ENCODE measurements at places on chromosomes 7 and 10.

DNA sequence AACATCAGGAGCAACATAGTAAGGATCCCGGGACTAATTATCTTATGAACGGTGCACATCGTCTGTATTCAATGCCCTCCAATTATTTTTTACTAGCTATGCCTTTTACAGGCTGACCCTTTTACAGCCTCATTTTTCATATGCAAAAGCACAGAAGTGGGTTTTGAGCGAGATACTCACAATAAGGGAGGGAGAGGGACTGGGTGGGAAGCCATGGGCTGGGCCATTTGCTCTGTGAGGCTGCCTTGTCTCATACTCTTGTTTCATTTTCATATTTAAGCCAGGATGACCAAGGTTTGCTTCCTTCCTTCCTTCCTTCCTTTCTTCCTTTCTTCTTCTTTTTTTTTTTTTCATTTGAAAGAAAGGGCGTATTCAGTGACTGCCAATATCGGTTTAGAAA, 259.3 kb downstream of the TRIL start:
- DNase-seq: no peak

DNA sequence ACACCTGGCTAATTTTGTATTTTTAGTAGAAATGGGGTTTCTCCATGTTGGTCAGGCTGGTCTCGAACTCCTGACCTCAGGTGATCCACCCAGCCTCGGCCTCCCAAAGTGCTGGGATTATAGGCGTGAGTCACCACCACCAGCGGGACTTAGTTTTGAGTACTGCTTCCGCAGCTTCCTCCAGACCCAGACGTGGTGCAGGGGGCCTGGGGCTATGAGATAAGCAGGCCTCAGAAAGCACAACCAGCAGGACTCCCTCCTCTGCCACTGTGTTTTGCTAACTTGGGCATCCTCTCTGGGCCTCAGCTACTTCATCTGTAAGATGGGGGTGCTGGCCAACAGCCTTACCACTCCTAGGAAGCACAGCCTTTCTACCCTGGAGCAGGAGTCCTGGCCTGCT, 37.8 kb downstream of the GOLGA7B start:
- no peak for DNase-seq

- no peak for DNase-seq
Observed at GRCh38 chr7:148993193-148993592, 35.1 kb downstream of the PDIA4 start.

DNA sequence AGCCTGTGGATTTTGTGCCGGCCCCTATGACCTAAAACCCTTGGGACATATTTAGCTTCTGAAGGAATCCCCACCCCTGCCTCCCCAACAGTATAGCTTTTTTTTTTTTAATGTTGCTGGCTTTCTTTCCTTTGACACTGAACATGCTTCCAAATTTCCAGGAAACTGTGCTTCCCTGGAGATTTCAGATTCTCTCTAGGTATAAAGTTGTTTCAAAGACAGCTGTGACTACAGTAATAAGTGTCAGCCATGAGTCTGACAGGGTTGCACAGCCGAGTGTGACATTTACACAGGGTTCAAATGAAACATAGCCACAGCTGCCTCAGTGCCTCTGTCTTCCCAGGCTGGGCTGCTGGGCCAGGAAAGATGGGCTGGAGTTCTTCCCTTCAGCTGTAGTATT, 466.6 kb upstream of the COBL start:
- no peak for DNase-seq
